ENCODE measurements at places on chromosomes 12 and 14.

- no peak for DNase-seq
Measured at GRCh38 chr12:47746523-47746922, 12.2 kb downstream of the RAPGEF3 start.

GRCh38 chr14:100767003-100767787 is 40.5 kb downstream of the DLK1 start:
- DNase-seq = no peak

DNA sequence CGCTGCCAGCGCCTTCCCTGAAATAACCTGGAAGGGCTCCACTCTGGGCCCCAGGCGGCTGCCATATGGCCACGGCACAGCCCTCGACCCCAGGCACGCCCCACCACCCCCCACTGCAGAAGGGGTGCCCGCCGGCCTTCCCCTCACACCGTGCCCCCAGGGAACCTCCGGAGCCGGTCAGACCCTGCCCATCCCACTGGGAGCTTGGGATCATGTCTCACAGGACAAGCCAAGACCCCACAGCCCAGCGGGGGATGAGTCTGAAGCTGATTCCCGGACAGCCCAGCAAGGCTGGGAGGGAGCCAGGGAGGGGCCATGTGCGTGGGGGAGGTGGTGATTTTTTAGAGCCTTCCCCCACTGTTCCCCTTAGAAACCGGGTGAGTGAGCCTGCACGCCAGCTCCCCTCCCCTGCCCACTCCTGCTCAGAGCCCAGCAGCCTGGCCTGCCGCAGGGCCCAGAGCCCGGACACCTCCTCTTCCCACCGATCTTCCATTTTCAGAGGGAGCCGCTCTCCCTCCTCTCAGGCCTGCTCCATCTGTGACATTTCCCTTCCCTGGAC is 1.4 kb downstream of the RIMBP2 start:
- no peak for DNase-seq

GRCh38 chr12:119036878-119037825 is 55.8 kb downstream of the SRRM4 start:
- DNase-seq = no peak

DNA sequence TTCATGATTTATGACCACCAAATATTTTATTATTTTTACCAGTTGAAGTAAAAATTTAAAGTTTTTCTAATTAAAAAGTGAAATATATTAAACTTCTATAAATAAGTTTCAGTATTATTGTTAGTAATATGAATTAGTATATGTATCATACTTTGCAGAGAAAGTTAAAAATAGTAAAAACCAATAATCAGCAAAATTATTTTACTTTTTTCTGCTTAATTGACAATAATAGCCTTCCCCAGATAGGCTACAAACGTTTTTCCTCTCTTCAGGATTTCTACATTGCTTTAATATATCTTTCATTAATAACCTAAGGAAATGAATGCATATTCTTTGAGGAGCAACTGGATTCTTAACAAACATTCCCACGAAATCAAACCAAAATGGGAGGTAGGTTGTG is 543.5 kb downstream of the ETNK1 start:
- DNase-seq = no peak

DNA sequence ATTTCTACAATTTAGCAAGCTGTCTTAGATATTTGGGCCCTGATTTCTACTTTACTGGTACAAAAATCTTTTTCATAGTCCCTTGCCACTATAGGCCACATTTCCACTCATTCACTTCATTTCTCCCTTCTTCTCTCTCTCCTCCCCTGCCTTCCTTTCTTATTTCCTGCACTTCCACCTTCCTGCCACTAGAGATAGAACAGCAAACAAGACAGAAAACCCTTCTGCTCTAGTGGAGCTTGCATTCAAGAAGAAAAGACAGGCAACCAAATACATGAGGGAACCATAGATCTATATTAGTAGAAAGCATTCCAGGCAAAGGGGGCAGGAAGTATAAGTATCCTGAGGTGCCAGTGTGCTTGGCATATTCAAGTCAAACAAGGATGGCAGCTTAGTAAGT is 623.5 kb downstream of the FLRT2 start:
- no peak for DNase-seq

DNA sequence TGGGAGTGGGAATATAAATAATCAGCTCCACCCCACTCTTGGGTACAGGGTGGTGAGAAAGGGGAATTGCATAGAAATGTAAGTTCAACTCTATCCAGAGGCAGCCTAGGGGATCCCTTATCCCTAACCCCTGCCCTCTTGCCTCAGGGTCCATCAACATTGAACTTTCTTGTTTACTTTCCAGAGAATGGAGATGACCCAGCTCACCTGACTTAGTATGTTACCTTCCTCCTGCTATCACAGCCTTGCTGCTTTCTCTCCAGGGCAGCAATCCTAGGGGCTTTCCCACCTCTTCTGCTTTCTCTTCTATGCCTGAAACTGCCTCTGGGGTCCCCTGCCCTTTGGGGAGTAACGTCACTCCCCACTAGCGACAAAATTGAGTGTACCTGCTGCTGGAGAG is 2.7 kb downstream of the LRP1 start:
- DNase-seq = no peak

GRCh38 chr12:28308891-28309290 is 118.6 kb downstream of the CCDC91 start:
- DNase-seq = no peak

DNA sequence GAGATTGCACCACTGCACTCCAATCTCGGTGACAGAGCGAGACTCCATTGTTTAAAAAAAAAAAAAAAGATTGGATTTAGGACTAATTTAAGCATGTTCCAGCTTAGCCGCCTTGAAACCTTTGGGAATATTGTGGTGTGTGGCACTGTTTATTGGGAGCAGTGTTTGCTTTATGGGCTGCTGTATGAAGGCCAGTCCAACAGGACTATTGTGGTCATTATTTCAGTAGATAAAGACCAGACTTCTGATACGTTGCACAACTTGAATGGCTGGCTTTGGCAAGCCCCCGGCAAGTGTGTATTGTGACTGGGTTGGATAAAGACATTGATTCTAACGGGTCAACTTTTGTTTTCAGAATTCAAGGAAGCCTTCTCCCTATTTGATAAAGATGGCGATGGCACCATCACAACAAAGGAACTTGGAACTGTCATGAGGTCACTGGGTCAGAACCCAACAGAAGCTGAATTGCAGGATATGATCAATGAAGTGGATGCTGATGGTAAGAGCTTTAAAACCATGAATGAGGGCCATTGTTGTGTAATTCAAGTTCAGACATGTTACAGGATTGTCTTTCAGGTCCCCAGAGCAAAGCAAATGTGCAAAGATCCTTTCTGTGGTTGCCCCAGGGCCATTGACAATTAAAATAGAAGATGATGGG is 4.2 kb downstream of the CALM1 start:
- DNase-seq = no peak

GRCh38 chr14:103871596-103872480 is 24.5 kb upstream of the PPP1R13B start:
- peak; percentile 69 for DNase-seq

DNA sequence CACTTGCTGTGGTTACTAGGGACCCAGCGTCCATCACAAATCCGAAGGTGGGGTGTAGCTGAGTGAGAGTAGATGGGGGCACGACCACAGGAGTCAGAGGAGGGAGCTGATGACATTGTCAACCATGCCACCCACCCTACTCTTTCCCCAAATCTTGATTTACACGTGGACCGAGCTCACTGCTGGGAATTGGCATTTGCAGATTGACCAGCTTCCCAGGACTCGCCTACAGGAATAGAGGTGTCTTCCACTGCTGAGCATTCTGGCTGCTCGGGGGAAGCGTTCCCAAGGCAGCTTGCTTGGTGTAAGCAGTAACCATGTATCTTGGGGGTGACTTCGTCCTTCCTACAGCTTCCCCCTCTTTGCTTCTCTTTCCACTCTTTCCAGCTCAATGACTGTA is 353 bp upstream of the PTPRR start:
- DNase-seq = no peak

- DNase-seq = no peak
Measured at GRCh38 chr12:92596383-92596782, 106.4 kb upstream of the PLEKHG7 start.

- no peak for DNase-seq
Measured at GRCh38 chr12:107992870-107993451, 136.1 kb upstream of the WSCD2 start.

DNA sequence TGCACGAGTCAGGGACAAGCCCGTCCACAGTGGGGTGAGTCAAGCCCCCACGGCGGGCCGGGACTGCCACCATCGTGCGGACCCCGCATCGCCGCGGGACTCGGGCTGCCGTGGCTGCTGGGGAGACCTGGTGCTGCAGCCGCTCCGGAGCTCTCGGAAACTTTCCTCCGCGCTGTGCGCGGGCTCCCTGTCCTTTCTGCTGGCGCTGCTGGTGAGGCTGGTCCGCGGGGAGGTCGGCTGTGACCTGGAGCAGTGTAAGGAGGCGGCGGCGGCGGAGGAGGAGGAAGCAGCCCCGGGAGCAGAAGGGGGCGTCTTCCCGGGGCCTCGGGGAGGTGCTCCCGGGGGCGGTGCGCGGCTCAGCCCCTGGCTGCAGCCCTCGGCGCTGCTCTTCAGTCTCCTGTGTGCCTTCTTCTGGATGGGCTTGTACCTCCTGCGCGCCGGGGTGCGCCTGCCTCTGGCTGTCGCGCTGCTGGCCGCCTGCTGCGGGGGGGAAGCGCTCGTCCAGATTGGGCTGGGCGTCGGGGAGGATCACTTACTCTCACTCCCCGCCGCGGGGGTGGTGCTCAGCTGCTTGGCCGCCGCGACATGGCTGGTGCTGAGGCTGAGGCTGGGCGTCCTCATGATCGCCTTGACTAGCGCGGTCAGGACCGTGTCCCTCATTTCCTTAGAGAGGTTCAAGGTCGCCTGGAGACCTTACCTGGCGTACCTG is 1.1 kb downstream of the PDE3A start:
- DNase-seq = no peak

GRCh38 chr12:124928095-124928911 is 13.9 kb upstream of the UBC start:
- DNase-seq = no peak

- no peak for DNase-seq
Measured at GRCh38 chr12:119412811-119413794, 78.6 kb downstream of the CCDC60 start.

DNA sequence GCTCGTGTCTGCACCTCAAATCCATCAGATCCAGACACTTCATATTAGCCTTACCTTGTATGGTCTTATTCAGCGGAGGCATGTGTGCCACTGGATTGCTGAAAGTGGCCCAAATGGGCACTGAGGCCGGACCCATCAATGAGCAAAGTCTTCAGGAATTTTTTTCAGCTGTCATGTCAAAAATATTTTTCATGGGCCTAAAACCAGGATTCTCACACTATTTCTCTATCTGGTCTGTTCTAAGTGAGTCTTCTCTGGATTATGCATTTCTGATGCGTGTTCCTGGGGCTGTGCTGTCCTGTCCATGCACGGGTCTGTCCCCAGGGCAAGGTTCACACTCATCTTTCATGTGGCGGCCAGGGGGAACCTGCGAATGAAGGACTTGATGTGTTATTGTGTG is 94.6 kb downstream of the KCNA5 start:
- DNase-seq = no peak

GRCh38 chr14:25041898-25042297 is 8.0 kb downstream of the STXBP6 start:
- DNase-seq = no peak

GRCh38 chr12:106743270-106743988 is 31.1 kb upstream of the RIC8B start:
- no peak for DNase-seq

DNA sequence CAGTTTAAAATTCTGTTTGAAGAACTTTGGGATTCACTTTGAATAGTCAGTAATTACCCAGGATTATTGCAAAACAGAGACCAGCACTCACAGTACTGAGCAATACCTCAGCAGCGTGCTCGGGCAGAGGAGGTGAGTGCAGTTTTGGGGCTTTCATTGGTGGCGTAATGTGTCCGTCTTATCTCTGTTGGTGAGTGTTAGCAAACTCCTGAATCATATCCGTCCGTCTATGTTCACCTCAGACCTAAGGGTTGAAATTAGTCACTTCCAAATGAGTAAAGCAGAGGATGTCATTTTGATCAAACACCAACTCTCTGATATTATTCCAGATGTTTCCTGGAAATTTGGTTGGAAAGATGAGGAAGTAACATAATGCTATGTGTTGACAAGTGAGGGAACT is 82.8 kb downstream of the BORCS5 start:
- peak; percentile 14 for DNase-seq

GRCh38 chr14:102055181-102055901 is 31.5 kb downstream of the HSP90AA1 start:
- no peak for DNase-seq

DNA sequence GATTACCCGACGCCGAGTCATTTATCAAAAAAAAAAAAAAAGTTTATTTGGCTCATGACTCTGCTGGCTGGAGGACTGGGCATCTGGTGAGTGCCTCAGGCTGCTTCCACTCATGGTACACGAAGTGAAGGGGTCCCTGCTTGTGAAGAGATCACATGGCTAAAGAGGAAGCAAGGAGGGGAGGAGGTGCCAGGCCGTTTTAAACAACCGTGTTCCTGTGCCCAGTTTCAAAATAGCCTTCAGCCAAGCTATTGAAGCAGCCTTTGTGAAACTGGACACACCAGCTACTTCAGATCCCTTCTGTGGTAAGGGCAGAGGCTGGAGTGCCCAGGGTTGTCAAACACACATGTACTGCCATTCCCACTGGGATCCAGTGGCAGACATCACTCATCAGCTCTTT is 7.6 kb downstream of the POP5 start:
- no peak for DNase-seq

DNA sequence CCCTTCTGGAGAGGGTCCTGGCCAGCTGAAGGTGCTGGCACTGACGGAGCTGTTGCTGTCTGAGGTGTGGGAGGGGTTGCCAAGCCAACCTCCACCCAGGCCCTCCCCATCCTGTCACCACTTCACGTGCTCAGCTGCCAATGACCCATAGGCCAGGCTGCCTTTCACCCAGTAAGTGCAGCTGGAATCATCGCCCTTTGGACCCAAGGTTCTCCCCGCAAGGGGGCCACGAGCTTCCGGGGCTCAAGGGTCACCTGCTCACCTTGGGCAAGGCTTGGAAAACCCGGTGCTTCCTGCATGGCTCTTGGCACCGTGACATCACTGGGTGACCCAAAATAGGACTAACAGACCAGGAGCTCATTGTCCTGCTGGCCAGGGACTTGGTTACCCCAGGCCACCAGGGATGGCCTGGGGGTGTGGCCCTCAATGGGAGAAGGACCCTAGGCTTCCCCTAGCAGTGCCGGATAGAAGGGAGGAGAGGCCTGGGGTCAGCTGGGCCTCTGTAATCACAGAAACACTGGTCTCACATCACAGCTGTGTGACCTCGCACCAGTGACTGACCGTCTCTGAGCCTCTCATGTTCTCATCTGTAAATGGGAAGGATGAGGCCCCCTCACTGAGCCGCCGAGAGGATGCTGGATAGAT is 51.3 kb downstream of the CCDC85C start:
- DNase-seq = no peak

Data from CD8-positive, alpha-beta memory T cell (primary cell).